ENCODE measurements at places on chromosomes 5 and 9.

GRCh38 chr5:66633754-66634153 is 37.6 kb downstream of the MAST4 start:
- no peak for DNase-seq

DNA sequence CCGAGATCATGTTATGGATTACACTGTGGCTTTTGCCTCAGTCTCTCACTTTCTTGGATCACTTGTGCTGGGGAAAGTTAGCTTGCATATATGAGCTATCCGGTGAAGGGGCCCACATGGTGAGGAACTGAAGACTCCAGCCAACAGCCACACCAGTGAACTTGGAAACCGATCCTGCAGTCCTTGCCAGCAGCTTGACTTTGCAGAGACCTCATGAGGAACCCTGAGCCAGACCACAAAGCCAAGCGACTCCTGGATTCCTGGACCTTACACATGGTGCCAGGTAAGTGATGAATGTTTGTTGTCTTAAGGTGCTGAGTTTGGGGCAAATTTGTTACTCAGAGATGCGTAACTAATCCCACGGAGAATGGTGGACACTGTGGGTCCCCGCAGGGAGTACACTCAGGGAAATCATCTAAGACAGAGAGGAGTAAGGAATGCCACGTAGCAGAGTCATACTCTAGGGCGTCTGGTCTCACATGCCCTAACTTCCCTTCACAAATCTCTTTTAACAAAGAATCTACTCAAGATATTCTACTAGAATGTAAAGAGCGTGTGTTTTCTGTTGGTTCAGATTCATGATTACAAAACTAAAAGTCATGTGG is 76.5 kb upstream of the PJA2 start:
- no peak for DNase-seq

DNA sequence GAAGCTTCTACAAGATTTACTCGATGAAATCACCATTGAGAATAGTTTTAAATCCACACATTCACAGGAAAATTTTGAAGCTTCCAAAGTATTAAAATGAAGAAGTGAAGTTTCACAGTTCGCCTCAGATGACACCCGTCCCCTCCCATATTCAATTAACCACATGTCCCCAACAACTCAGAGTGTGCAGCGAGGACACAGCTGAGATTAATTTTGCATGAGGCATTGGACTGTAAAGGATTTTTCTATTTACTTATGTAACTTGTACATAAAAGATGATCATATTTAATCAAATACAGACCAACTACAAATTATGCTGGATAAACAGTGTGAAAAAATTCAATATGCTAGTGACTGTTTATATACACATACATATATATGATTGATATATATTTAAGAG is 84.7 kb upstream of the OLFM1 start:
- DNase-seq: no peak

DNA sequence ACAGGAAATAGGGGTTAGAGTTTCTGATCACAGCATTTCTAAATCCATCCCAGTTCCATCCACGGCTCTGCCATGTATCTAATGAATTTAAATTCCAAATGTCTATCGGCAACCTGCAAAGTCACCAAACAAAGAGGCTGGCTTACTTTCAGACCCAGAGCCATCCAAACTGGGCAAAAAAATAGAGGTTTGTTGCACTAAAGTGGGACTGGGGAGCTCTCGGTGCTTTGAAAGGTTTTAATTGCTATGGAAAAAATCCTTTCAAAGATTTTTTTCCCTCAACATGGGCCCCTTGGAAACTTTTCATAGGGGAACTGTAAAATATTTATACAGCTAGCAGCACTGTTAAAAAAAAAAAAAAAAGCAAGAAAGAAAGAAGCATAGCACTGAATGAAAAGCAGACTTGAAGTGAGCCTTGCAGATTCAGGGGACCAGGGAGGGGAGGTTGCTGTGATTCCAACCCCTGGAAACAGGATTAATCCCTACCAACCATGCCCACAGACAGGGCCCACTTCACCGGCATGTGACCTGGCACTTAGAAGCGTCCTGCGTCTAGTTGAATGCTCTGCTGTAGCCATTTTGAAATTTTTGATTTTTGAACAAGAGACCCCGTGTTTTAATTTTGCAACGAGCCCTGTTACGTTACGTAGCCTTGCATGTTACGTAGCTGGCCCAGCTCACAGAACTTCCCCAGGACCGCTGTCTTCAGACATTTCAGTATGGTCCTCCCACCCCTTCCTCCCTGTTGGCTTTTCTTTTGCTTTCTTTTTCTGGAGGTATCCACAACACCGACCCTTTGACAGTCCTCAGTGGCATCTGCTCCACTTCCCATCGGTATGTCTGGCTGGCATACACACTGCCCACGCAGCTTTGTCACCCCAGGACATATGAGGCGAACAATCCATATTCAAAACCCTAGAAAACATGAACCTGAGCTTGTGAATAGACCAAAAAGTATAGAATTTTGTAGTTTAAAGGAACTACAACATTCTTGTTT is 105.3 kb upstream of the NFIB start:
- no peak for DNase-seq

DNA sequence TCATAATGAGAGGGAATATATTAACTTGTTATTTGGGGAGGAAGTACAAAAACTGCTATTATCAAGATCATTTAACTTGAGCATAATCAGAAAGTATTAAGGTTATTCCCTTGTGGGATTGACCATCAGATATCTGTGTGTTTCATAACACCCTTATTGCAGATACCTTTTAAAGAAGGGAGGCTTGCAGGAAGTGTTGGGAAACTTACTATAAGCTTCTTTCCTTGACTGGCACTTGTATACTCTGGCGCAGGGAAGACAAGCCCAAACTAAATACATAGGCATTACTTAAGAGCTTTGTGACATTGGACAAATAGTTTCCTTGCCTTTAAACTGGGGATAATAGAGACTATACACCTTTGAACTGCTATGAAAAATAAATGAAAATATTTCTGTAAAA is 50.9 kb downstream of the PIK3R1 start:
- DNase-seq: no peak

- DNase-seq: no peak
These were observed 36.7 kb downstream of the SARDH start for GRCh38 chr9:133701321-133701980.

DNA sequence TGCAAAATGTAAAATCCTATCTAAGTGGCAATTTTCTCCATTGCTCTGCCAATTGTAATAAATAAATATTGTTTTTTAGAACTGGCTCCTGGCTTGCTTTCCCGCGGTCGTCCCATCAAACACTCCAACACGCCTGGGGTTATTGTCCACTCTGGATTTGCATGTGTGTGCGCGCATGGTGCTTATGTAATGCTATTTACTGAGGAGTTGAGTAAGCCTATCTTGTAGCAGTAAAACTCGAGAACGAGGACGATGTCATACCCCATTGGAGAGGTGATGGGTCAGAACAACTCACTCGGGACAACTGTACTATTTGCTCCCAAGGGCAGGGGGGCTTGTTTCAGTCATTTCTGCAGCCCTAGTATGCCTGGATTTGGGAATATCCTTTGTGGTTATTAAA is 220.9 kb downstream of the PAX5 start:
- no peak for DNase-seq

- no peak for DNase-seq
These were observed 196.9 kb downstream of the VPS13A start for GRCh38 chr9:77374266-77374665.

GRCh38 chr5:57179262-57180200 is 5.7 kb downstream of the GPBP1 start:
- no peak for DNase-seq

DNA sequence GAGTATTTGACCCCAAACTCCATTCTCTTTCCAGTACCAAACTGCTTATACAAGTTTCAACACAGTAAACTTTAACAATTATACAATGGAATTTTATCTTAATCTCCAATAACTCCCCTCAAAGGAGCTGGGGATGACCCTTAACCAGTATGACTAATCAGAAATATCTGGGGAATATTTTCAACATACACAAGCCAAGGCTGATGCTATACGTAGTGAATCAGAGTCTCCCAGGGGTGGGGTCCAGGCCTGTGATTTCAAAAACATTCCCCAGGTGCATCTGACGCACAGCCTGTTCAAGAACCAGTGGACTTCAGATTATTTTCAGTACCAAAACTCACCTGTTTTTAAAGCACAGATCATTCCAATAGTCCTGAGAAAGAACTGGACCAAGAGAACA is 11.8 kb upstream of the SEMA5A start:
- no peak for DNase-seq

GRCh38 chr5:133796186-133796585 is 172.2 kb downstream of the C5orf15 start:
- DNase-seq: no peak

DNA sequence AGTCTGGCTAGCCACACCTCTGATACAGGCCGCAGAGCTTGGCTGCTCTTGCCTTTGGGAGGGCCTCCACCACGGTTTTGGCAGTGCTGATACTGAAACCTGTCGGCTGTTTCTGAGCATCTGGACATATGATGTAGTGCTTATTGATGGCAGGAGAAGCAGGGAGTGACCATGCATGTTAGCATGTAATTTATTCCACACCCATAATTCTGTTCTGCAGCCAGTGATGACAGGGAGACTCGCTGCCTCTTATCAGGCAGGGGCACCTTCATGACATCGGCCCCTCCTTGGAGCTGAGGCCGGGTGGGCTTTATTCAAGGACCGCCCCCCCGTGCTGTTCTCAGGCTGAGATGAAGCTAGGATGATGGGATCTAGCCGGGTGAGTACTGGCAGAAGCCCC is 49.0 kb downstream of the OLFM1 start:
- DNase-seq: no peak

DNA sequence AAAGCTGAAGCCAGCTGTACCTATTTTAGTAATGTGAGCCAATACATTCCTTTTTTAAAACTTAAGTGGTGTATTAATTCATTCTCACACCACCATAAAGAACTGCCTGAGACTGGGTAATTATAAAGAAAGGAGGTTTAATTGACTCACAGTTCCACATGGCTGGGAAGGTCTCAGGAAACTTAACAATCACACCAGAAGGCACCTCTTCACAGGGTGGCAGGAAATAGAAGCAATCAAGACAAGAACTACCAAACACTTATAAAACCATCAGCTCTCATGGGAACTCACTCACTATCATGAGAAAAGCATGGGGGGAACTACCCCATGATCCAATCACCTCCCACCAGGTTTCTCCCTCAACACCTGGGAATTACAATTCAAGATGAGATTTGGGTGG is 21.0 kb downstream of the ESM1 start:
- no peak for DNase-seq

DNA sequence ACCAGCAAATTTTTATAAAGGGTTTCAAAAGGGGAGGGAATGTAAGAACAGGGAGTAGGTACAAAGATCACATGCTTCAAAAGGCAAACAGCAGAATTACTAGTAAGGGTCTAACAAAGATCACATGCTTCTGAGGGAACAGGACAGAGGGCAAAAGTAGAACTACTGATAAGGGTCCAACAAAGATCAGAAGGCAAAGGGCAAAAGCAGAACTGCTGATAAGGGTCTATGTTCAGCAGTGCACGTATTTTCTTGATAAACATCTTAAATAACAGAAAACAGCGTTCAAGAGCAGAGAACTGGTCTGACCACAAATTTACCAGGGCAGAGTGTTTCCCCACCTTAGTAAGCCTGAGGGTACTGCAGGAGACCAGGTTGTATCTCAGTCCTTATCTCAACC is 469.5 kb upstream of the PIK3R1 start:
- no peak for DNase-seq

DNA sequence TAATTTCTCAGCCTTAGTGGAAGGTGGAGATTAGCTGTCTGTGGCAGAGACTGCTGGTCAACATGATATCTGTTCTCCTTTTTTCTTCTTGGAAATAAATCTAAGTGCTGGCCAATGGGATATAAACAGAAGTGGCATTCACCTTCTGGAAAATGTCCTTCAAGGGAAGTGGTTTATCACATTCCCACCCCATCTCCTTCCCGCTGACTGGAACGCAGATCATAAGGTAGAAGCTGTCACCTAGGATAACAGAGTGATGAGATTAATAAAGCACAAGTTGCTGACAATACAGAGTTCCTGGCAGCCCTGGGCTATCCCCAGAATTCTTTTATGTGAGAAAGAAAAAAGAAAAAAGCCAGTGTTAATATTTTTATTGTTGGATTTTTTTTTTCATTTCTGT is 109.7 kb upstream of the OSMR start:
- no peak for DNase-seq

DNA sequence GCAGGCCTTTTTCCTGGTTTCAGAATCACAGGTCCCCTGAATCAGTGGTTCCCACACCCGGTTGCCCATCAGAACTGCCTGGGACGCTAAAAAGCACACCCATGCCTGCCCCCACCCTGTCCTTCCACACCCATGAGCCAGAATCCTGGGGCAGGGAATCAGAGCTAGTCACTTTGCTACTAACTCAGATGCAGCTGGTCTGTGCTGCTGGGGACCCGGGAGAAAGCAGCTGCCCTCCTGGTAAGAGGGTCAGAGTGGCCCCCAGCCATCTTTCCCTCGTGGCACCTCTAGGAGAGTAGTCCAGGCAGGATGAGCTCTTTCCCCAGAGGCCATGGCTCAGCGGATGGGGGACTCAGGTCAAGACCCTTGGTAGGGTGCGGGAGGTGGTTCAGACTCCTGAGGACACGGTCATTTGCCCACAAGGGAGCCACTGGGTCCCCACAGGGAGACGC is 11.3 kb upstream of the NUP214 start:
- no peak for DNase-seq

DNA sequence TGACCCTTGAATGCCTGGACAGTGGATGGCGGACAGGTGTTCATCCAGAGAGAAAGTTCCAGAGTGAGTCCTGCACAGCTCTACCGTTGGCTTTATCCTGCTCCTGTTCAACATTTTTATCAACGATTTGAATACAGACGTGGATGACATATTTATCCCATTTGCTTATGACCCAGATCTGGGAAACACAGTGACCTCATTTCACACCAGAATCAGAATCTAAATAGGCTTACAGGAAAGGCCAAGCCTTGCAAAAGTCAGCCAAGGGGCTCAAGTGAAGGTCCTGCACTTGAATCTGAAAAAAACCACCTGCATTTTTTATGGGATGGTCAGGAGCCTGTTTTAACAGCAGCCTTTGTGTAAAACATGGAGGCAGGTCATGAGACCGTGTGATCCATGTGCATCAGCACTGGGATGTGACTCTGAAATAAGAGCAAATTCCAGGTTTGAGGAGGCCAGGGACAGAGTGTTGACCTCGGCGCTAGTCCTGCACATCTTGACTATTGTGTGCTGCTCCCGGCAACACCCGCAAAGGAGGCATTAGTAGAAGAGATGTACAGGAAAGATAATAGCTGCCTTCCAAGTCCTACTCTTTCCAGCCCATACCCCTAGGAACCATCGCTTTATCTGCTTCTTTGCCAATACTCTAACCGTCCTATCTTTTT is 18.5 kb downstream of the PDZD2 start:
- DNase-seq: no peak

All from NCI-H1436 treated with DMSO at 0.1 percent for 48 hours (cell line).